ENCODE measurements at places on chromosomes 13 and 19. TPM values are rescaled to one million over a fixed set of nuclear protein-coding genes. Genes with fewer than 3 reads are reported as not detected.

DNA sequence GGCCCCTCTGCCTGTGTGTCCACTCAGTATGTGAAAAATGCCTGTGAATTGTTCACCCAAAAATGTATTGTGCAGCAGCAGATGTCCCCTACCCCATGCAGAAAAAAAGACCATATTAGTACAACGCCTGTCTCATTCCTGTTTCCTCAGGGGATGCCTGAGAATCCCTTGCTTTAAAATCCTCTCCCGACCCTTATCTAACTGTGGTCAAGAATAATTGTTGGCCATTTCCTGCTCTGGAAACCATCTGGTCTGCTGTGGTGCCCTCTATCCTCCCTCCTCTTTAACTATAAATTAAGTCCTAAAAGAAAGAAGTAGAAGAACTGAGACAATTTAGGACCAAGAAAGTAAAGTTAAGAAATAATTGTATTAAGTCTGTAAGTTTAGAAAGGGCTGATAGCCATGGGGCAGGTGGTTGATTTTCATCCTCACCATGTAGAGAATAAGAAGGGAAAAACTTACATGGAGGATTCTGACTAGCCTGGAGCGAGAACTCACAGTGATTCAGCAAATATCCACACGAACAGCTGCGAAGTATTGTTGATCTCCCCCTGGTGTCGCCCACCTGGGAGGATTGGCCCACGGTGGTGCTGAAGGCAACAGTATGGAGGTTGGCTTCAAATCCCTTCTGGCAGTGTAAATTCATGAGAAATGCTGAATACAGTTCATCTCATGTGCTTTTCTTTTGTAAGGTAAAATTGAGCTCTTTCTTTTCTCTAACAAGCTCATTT, 85.6 kb downstream of the COL4A2 start:
- no peak for DNase-seq

DNA sequence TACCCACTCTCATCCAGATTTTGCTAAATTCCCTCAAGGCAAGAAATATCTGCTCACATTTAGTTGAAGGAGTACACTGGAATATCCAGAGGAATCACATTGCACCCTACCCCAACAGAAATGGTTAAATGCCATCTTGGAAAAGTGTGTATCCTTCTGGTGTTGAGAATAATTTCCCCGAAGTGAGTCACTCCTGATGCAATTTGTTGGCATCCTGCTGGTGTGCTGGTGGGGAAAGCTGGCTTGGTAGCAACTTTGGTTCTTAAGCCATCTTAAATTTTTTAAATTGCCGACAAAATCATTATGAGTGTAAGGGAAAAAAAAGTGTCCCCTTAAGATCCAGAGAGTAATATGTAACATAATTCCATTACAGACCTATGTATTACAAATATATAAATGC, 337.3 kb upstream of the DACH1 start:
- no peak for DNase-seq

GRCh38 chr19:33247441-33247819, 21.8 kb upstream of the SLC7A10 start:
- DNase-seq: no peak

DNA sequence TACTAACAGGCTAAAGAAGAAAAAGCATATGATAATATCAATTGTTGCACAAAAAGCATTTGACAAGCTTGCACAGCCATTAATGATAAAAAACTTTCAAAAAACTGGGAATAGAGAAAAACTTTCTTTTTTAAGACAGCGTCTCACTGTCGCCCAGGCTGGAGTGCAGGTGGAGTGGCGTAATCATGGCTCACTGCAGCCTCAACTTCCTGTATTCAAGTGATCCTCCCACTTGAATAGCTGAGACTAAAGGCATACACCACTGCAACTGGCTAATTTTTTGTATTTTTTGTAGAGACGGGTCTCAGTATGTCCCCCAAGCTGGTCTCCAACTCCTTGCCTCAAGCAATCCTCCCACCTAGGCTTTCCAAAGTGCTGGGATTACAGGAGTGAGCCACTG, 382.8 kb downstream of the TSHZ3 start:
- no peak for DNase-seq

GRCh38 chr13:49596221-49596620, 10.9 kb upstream of the RCBTB1 start:
- DNase-seq: no peak

GRCh38 chr19:10408511-10409283, 5.4 kb upstream of the CDC37 start:
- peak; percentile 73 for DNase-seq

DNA sequence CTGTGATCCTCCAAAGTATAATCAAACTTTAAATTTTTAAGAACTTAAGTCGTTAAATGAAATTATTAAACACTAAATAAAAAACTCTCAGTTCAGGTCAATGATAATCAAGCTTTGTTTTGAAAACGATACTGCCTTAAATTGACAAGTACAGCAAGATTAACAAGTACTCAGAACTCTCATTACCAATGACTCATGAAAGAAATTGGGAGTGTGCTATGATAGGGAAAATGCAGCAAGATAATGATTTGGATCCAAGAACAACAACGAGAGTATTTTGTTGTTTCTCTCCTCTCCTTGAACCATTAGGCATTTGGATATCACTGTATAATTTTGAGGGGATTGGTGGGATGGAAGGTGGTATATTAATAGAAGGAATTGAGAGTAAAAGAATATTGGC, 10.2 kb downstream of the N4BP2L2 start:
- DNase-seq: no peak

DNA sequence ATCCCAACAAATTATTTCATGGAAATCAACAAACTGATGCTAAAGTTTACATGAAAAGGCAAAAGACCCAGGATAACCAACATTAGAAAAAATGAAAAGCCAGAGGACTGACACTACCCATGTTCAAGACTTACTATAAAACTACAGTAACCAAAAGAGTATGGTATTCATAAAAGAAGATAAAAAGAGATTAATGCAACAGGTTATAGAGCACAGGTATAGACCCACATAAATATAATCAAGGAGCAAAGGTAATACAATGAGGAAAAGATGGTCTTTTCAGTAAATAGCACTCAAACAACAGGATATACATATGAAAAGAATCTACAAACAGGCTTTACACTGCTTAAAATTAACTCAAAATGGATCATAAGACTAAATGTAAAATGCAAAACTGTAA, 1342.7 kb downstream of the UQCRFS1 start:
- no peak for DNase-seq

- DNase-seq: peak; percentile 57
These were observed 24.2 kb upstream of the TTYH1 start for GRCh38 chr19:54390942-54391577.

- no peak for DNase-seq
These were observed 4.5 kb upstream of the SHISA7 start for GRCh38 chr19:55447421-55448174.

GRCh38 chr13:35764326-35765015, 288.0 kb upstream of the MAB21L1 start:
- DNase-seq: no peak

RNF17 gene
- not detected for total RNA-seq

ZNF793 gene
- 11.1 TPM for total RNA-seq

POSTN gene
- total RNA-seq: not detected

TNFRSF19 gene
- not detected for total RNA-seq

TLE6 gene
- total RNA-seq: 4.4 TPM

SLC25A41 gene
- 1.0 TPM for total RNA-seq
